ENCODE measurements at places on chromosomes 11 and 22.

- DNase-seq: no peak
Measured at GRCh38 chr11:65034423-65034822, 6.6 kb upstream of the SAC3D1 start.

GRCh38 chr11:68048681-68049508, 10.1 kb downstream of the TCIRG1 start:
- no peak for DNase-seq

- DNase-seq: no peak
Measured at GRCh38 chr11:1116104-1116503, 41.4 kb downstream of the MUC2 start.

DNA sequence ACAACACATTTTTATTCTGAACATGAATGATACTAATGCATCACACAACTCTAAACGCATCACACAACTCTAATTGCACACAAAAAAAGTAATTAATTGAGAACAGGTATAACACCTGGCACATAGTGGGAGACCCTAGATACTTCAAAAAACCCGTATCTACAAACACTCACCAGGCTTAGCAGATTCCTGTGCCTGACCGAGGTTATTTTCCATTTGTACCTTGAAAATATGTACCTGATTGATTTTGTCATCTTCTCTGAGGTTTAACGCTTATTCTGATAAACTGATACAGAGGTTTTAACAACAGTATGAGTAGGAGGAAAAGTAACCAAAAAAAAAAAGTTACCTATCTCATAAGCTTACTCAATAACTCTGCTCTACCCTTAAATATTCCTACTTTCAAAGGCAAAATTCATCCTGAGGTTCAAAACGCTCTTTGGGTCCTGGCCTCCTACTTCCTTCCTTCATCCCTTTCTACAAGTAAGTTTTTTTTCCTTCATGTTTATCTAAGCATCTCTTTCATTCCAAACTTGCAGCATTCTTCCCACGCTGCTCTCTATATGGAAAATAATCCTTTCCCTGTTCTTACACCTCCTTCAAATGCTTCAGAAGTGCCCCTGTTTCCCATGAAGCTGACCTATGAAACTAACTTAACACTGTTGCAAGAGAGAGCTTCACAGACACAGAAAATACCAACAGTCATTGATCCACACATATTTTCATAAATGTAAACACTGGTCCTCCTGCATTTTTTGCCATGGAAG, 73.3 kb downstream of the ETS1 start:
- no peak for DNase-seq

DNA sequence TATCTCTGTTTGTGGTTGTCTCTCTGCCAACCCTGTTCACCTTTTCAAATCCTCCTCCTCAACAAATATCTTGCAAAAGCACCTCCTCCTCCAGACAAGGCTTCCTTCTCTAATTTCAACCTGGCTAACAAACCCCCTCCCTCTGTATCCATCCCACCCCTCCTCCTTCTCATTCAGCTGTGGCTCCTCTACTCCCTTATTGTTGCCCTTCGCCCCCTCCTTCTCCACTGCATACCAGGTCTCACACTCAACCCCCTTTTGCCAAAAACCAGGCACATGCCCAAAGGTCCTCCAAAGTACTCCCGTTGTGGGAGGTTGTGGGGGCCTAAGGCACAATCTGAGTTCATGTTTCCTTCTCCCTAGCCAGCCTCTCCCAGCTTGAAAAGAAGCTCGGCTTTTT, 110.6 kb downstream of the JRKL start:
- no peak for DNase-seq

GRCh38 chr22:24920029-24920428, 26.5 kb downstream of the LHFPL7 start:
- no peak for DNase-seq

DNA sequence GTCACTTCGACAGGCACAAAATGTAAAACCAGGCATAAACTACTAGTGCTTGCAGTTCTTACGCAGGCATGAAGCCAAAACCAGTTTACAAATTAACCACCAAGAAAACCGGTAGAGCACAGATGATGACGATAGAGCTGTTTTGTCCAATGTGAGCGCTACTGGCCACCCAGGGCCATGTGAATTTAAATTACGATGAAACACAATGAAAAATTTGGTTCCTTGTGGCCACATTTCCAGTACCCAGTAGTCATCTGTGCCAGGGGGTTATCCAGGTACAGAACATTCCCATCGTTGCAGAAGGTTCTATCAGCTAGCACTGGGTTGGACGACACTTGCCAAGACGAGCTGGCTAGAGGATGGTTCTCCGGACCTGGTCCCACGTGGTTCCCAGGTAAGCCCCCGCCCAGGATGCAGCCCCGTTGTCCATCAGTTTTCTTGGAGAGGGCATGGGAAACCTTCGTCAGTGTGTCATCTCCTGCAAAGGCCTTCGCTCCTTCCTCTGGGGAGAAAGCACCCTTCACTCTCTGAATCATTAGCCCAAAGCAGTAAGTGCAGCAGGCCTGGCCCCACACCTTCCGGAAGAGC, 1.1 kb upstream of the CD81 start:
- no peak for DNase-seq

GRCh38 chr11:127070808-127071207, 70.2 kb upstream of the KIRREL3 start:
- no peak for DNase-seq

DNA sequence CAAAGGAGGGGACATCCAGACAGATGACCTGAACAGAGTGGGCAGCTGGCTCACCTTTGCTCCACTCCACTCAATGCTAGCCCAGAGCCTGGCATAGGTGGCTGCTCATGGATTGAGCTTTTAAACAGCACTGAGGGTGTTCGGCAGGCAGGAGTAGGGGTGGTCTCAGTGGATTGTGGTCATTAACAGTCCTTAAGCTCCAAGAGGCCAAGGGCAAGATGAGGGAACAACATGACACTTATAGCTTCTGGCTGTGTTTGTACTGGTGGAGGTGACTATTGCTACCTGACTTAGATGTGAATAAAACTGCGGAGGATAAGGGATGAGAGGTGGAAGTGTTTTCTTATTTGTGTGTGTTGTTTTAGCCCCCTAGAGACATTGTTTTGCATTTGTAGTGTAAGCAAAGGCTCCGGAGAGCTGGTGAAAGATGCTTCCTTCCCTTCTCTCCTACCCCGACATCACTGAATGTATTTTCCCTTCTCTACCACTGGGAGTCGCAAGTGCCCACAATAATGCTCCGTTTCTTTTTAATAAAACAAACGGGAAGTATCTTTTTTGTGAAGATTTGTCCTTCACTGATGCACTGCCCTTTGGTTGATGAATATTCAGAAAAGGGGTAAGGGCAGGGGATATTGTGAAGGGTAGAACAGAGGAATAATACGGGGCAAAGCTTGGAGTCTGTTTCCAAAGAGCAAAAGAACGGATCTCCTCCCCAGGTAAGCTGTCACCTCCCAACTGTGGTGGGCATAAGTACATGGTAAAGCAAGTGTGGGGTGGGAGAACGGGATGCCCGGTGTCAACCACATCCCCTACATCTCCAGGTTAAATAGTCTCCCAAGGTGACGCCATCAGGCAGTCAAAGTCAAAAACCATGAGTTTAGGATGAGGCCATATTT, 27.5 kb upstream of the MTNR1B start:
- DNase-seq: no peak

GRCh38 chr11:92873551-92873950, 95.9 kb upstream of the MTNR1B start:
- no peak for DNase-seq

DNA sequence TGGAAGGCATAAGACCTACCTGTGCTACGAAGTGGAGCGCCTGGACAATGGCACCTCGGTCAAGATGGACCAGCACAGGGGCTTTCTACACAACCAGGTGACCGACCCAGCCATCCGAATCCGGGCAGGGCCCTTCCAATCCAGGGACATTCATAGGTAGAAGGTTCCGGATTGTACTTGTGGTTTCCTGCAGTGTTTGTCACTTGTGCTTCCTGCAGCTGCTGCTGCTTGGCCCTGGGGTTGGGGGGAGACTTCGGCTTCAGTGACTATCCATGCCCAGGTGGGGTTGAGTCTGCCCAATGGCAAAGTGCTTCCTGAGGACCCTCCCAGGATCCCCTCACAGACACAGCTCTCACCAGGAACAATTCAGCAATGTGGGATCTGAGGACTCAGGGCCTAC, 2.2 kb downstream of the APOBEC3A start:
- no peak for DNase-seq

- DNase-seq: no peak
Measured at GRCh38 chr11:24389575-24389974, 107.3 kb upstream of the LUZP2 start.

GRCh38 chr22:45903355-45904135, 73.4 kb downstream of the WNT7B start:
- no peak for DNase-seq

DNA sequence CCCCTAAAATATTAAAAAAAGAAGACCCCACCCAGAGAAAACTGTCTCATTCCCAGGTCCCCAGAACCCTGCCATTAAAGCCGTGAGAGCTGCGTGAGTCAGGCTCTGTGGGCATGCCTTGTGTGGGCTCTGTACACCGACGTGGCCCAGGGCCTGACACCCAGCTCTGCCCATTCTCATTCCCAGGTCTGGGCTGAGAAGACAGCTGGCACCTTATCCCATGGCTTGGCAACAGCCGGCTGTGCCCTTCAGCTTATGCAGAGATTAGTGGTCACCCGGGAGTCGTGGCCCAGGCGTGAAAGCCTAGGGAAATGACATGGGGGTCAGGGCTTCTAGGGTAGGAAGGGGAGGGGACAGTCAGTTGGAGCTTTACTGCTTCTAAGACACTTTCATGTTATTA, 31.9 kb downstream of the OTOG start:
- no peak for DNase-seq

- no peak for DNase-seq
Measured at GRCh38 chr22:20653012-20653794, 120.7 kb upstream of the SERPIND1 start.

DNA sequence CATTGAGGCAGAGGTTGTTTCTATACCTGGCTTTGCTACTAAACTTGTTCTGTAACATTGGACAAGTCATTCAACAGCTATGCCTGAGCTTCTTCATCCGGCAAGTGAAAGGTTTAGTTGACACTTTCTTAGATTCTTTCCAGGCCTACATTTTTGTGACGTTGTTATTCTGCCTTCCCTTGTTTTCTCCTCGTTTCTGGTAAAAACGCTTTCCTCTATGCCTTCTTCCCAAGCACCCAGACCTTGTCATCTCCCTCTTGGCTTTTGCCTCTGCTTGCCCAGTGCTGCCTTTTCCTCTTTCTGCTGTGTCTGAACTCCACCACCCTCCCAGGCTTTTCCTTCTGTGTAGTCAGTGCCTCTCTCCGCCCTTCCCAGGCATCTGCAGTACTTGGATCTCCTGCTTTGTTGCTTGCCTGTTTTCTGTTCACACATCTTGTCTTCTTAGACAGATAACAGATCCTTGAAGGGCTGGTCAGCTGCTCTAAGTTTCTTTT, 1.4 kb upstream of the AMOTL1 start:
- no peak for DNase-seq

DNA sequence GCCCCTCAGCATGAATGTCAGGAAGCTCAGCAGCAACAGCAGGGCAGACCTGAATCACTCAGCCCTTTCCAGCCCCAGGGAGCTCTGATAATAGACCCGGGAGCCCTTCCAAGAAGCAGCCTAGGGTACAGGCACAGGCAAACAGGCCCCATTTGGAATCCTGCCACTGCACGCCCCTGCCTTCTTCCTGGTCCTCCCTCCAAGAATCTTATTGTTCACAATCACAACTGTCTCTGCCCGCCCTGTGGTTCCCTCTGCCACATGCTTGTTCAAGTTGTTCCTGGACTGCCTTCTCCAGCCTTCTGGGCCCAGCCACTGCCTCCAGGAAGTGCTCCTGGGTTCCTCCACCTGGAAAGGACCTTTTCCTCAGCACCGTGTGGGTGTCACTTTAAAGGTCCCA, 54.6 kb downstream of the LRRC32 start:
- DNase-seq: no peak

DNA sequence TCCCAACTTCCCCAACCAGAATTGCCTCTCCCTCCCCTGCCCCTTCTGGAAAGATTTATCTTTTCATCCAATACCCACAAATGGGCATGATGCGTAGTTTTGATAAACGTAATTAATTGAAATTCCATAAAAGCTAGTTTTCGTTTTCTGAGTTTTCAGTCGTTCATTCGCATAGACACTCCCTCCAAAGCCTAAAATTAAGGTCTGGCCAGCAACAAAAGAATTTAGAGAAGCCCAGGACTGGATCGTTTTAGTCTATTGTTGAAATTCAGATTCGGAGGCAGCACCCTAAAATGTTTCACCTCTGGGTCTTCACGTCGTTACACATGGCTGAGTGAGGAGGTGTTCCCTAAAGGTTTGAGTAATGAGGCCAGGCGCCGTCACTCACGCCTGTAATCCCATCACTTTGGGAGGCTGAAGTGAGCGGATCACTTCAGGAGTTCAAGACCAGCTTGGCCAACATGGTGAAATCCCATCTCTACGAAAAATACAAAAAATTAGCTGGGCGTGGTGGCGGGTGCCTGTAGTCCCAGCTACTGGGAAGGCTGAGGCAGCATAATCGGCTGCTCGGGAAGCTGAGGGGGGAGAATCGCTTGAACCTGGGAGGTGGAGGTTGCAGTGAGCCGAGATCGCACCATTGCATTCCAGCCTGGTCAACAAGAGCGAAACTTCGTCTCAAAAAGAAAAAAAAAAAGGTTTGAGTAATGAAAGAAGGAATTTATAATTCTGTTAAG, 589 bp upstream of the NDUFC2 start:
- DNase-seq: no peak

GRCh38 chr11:102295045-102295444, 22.2 kb upstream of the BIRC3 start:
- no peak for DNase-seq

DNA sequence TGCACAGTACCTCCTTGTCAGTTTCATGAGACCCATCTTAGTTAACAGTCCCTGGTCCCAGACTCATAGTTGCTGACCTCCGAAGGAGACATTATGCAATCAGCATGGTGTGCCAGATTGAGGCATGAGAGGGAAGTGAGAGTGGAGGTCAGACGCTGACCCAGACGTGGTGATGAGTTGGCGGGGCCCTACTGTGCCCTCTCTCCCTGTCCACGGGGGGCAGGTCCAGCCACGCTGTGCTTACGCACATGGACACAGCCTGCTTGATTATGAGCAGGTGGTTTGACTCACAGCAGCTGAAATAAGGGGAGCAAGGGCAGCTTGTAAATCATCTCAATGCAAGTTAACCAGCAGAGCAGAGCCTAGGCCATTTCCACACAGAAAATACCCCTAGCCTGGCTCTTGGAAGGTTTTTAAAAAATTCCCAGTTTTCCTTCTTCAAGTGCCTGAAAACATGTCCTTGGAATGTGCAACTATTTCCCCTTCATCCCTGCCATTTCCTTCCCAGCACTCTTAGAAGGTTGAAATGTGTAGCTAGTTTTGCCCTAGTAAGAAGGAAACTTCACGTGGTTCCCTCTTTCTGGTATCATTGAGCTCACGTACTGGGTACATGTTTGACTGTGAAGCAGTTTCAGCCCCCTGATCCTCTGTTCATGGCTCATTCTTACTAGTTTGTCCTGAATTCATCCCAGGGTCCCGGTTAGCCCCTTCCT, 122.6 kb upstream of the SORL1-AS1 start:
- no peak for DNase-seq
